ENCODE measurements at places on chromosomes 11 and 22.
A peak's percentile ranks its signal among the peaks of the same experiment; 100 is the strongest.

DNA sequence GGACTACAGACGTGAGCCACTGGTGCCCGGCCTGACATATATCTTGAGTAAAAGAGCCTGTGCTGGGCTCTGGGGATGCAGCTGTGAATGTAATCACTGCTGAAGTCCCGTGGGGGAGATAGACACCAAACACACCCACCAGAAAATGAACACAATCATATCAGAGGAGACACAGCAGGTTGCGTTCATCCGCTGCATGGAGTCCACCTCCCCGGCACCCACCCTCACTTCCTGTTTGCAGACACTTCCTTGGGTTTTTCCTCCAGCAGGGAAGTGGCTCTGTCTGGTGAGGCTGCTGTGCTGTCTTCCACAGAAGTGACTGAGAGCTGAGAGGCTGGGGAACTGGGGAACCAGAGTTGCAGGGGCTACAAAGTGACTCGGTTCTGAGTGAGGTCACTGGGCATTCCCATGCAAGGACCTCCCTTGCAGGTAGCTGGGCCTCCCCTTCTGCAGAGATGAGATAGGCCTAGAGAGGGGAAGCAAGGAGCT, 7.2 kb downstream of the MICALL1 start:
- DNase-seq, result no peak

DNA sequence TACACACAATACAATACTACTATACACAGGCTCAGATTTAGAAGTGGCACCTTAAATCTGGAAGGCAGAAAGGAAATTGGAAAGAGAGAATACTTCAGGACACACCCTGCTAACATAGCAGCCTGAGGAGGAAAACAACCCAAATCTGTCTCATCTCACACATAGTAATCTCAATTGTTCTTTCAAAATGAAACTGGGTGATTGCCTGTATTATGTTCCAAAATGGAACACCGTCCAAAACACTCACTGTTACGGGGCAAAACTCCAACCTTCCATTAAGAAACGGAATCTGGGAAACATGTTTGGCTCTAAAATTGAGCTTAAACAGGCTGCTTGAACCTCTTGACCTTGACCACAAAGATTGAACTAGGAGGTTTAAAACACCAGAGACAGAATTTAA, 572.6 kb downstream of the OPCML start:
- DNase-seq, result no peak

DNA sequence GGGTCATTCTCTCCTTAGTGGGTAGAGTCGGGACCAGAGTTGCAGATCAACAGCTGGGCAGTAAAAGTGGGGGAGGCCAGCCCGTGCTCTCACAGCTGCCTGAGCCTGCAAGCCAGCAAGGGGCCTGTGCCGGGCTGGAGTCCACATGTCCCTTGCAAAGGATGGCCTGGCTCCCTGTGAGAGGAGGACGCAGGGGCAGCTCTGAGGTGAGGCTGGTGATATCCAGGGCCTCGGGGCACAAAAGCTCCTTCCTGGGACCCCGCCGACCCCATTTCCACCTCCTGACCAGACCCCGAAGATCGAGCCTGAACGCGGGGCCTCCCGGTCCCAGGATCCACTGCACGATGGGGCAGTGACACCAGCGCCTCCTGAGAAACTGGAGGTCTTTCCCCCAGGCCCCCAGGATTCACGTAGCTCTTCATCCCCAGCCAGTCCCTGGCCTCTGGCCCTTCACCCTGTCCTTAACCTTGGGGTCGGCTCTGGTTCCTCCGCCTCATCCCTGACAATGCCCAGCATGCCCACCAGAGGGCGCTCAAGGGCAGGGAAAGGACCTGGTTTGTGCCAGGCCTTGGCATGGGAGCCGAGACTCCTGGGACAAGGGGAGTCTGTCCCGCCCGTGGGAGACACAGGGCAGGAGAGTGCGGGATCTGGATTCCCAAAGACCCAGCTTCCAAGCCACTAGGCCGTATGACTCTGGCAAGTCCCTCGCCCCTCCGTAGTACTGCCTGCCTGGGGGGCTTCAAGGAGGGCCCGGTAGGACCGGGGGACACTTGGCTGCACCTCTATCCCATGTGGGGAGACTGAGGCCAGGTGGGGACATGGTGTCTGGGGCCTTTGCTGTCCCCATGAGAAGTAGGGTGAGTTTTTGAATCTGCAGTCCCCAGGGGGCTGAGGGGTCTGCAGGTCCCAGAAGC, 17.8 kb upstream of the WNT7B start:
- DNase-seq, result peak; percentile 90

DNA sequence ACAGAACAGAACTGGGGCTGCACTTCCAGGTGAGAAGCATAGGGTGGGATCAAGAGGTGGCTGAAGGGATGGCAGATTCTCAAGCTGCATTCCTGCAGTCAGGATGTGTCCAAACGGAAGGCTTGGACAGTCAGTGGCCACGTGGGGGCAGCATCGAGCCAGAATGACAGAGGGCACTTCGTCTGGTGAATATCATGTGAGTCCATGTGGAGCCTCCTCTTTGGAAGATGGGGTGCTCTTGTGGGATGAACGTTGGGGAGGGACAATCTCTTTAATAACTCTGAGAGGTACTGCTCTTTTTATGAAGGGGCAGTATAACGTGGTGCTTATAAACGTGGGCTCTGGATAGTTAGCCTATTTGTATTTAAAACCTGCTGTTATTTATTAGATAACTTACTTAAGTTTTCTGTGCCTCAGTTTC, 154.9 kb upstream of the NAV2 start:
- DNase-seq, result peak; percentile 91

GRCh38 chr11:130588471-130588870, 140.0 kb downstream of the ADAMTS15 start:
- no peak for DNase-seq

GRCh38 chr11:38252620-38253019, 1654.6 kb upstream of the RAG2 start:
- no peak for DNase-seq

DNA sequence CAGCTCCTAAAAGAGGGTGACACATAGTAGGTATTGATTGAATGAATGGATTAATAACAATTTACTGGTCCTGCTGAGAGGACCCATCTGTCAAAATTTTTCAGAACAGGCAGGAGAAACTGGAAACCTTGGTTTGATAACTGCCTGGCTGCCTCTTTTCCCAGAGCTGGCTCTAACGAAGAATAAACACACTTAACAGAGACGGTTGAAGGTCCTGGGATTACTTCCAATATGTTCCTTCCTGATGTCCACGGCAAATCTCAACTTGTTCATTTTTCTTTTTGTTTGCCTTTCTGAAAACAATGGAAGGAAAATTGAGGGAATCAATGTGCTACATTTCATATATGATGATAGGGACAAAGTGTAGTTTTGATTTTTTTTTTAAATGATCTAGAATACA, 76.5 kb upstream of the SYT13 start:
- no peak for DNase-seq
